Bronchus fibroblast of lung (primary cell): ENCODE measurements at places on chromosomes 3 and 15. TPM values are rescaled to one million over a fixed set of nuclear protein-coding genes. Genes with fewer than 3 reads are reported as not detected.

The BFSP2 gene
- not detected in 2 replicates for total RNA-seq

The DNAH12 gene
- total RNA-seq: under 0.01 TPM in 1 of 2 replicates, not detected in the other

The SERPINI1 gene
- total RNA-seq: 1.5 and 2.1 TPM in 2 replicates

The REC114 gene
- not detected in 2 replicates for total RNA-seq

The C15orf62 gene
- not detected in 2 replicates for total RNA-seq

The CELF6 gene
- not detected in 2 replicates for total RNA-seq

The IL5RA gene
- not detected in 2 replicates for total RNA-seq

The IMPDH2 gene
- total RNA-seq: 314 and 337 TPM in 2 replicates

The BCL2A1 gene
- not detected in 2 replicates for total RNA-seq

The TTC23 gene
- 15.8 and 19.7 TPM in 2 replicates for total RNA-seq

The KIF23 gene
- total RNA-seq: 55.4 and 63.5 TPM in 2 replicates

The TTLL13 gene
- total RNA-seq: not detected in 2 replicates

The SERPINI2 gene
- not detected in 2 replicates for total RNA-seq

The GHRL gene
- total RNA-seq: not detected in 2 replicates

The TUSC7 gene
- not detected in 2 replicates for total RNA-seq

The SLC12A1 gene
- not detected in 2 replicates for total RNA-seq

The AQP9 gene
- total RNA-seq: not detected in 2 replicates

The PRSS50 gene
- not detected in 2 replicates for total RNA-seq

The INSYN1 gene
- total RNA-seq: 0.17 and 0.30 TPM in 2 replicates

The GP9 gene
- not detected in 2 replicates for total RNA-seq

The MYRIP gene
- total RNA-seq: not detected in 2 replicates

The HYAL2 gene
- 82.4 and 84.6 TPM in 2 replicates for total RNA-seq

The NUDT16 gene
- total RNA-seq: 12.6 and 13.1 TPM in 2 replicates

The CFAP100 gene
- total RNA-seq: not detected in 2 replicates

The SH2D7 gene
- total RNA-seq: not detected in 2 replicates

The PPP1R14D gene
- not detected in 2 replicates for total RNA-seq

The CAPN3 gene
- 0.50 and 1.6 TPM in 2 replicates for total RNA-seq

The NOX5 gene
- total RNA-seq: 0.15 TPM in 1 of 2 replicates, not detected in the other

The AADAC gene
- not detected in 2 replicates for total RNA-seq

The SI gene
- not detected in 2 replicates for total RNA-seq

The TCAIM gene
- total RNA-seq: 27.6 and 29.1 TPM in 2 replicates

The SLC6A1 gene
- not detected in 2 replicates for total RNA-seq

The CHRD gene
- total RNA-seq: 0.17 and 0.30 TPM in 2 replicates

The AADACL2 gene
- total RNA-seq: not detected in 2 replicates

The ITGA11 gene
- total RNA-seq: 0.59 and 1.0 TPM in 2 replicates

The LRRC31 gene
- not detected in 2 replicates for total RNA-seq

The GOLGA8S gene
- not detected in 2 replicates for total RNA-seq

The HDDC3 gene
- total RNA-seq: 30.6 and 37.5 TPM in 2 replicates

The SUSD5 gene
- total RNA-seq: 3.4 and 6.2 TPM in 2 replicates

The ITPKA gene
- total RNA-seq: 12.4 and 15.6 TPM in 2 replicates

The CD86 gene
- not detected in 2 replicates for total RNA-seq

The SAXO2 gene
- total RNA-seq: under 0.01 and 0.50 TPM in 2 replicates

The INKA1 gene
- total RNA-seq: 2.5 and 3.4 TPM in 2 replicates
